ENCODE measurements at places on chromosomes 5 and 9.

- no peaks in the 10 kb centered on the region for H3K27me3 ChIP-seq
- peaks cover 90% of the 10 kb centered on the region for H3K36me3 ChIP-seq
- no peaks in the 10 kb centered on the region for H3K4me1 ChIP-seq
- DNase-seq: no peak
- H3K4me3 ChIP-seq: no peak overlapping the region
Observed at GRCh38 chr9:89342948-89343347, 24.6 kb downstream of the SECISBP2 start.

- no peaks in the 10 kb centered on the region for H3K36me3 ChIP-seq
- no peaks in the 10 kb centered on the region for H3K4me1 ChIP-seq
- H3K27me3 ChIP-seq: no peaks in the 10 kb centered on the region
Observed at GRCh38 chr5:75367401-75367800, 30.4 kb downstream of the HMGCR start.

- no peaks in the 10 kb centered on the region for H3K4me1 ChIP-seq
- no peak overlapping the region for H3K4me3 ChIP-seq
- no peak for DNase-seq
- no peak overlapping the region for H3K27ac ChIP-seq
Observed at GRCh38 chr9:120689860-120690259, 24.4 kb downstream of the MEGF9 start.

- peaks cover 11% of the 10 kb centered on the region for H3K4me1 ChIP-seq
- H3K4me3 ChIP-seq: no peak overlapping the region
- no peaks in the 10 kb centered on the region for H3K27me3 ChIP-seq
- H3K27ac ChIP-seq: no peak overlapping the region
Observed at GRCh38 chr9:4690144-4690543, 10.8 kb downstream of the CDC37L1 start.

DNA sequence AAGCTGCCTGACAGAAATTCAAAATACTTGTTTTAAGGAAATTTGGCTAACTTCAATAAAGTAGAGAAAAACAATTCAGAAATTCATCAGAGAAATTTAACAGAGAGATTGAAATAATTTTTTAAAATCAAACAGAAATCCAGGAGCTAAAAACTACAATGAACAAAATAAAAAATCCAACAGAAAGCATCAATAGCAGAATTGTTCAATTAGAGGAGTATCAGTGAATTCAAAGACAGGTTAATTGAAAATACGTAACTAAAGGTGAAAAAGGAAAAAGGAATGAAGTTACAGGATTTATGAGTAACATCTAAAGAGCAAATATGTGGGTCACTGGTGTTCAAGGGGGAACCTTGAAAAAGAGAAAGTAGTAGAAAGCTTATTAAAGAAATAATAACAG lies 36.8 kb downstream of the FANCC start:
- no peaks in the 10 kb centered on the region for H3K4me1 ChIP-seq
- no peaks in the 10 kb centered on the region for H3K36me3 ChIP-seq
- no peak for DNase-seq
- H3K4me3 ChIP-seq: no peak overlapping the region

- H3K36me3 ChIP-seq: no peaks in the 10 kb centered on the region
- H3K4me3 ChIP-seq: no peak overlapping the region
- H3K27ac ChIP-seq: no peak overlapping the region
- DNase-seq: no peak
- H3K27me3 ChIP-seq: no peaks in the 10 kb centered on the region
Observed at GRCh38 chr9:135326633-135327152, 152.9 kb upstream of the PPP1R26 start.

GRCh38 chr5:146883511-146883910 lies 5.0 kb upstream of the PPP2R2B start:
- no peak overlapping the region for H3K4me3 ChIP-seq
- no peaks in the 10 kb centered on the region for H3K36me3 ChIP-seq
- peaks cover 8% of the 10 kb centered on the region for H3K4me1 ChIP-seq

DNA sequence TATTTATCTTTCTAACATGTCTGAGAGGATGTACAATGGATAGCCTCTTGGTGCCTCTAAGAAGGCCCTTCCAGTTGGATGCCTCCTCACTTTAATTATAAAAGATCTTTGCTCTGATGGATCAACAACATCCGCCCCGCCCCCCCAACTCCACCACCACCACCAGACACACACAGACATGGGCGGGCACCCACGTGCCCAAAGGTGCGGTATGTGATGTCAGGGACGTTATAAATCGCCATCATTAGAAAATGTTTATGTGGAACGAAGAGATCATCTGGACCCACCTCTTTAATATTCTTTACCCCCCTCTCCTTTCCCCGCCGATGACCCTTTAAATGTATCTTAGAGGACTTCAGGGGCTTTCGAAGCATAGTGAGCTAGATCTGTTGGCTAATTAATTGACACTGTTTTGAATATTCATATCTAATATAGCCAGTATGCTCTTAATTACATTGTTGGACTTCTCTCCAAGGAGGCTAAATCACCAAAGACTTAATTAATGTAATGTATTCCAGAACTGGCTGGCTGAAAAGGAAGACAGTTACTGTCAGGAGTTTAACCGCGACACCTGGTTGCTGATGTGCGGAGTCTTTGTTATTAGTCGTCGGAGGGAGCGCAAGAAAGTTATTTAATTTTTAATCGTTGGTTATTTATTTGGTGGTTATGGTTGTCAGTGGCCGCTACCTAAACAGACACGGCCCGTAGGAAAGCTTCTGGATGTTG lies 6.1 kb upstream of the FOXB2 start:
- no peak overlapping the region for H3K4me3 ChIP-seq
- no peak overlapping the region for H3K27ac ChIP-seq
- no peak for DNase-seq
- H3K4me1 ChIP-seq: peaks cover 23% of the 10 kb centered on the region
- H3K27me3 ChIP-seq: peaks cover 18% of the 10 kb centered on the region
- no peaks in the 10 kb centered on the region for H3K36me3 ChIP-seq

GRCh38 chr9:135126451-135127187 lies 39.2 kb downstream of the OLFM1 start:
- H3K36me3 ChIP-seq: no peaks in the 10 kb centered on the region
- DNase-seq: no peak
- no peak overlapping the region for H3K4me3 ChIP-seq
- H3K27ac ChIP-seq: peak overlapping the region; percentile 36

- H3K4me3 ChIP-seq: no peak overlapping the region
- no peaks in the 10 kb centered on the region for H3K36me3 ChIP-seq
- no peaks in the 10 kb centered on the region for H3K4me1 ChIP-seq
- H3K27me3 ChIP-seq: no peaks in the 10 kb centered on the region
- no peak for DNase-seq
Observed at GRCh38 chr5:142500227-142500905, 175.5 kb upstream of the SPRY4 start.

DNA sequence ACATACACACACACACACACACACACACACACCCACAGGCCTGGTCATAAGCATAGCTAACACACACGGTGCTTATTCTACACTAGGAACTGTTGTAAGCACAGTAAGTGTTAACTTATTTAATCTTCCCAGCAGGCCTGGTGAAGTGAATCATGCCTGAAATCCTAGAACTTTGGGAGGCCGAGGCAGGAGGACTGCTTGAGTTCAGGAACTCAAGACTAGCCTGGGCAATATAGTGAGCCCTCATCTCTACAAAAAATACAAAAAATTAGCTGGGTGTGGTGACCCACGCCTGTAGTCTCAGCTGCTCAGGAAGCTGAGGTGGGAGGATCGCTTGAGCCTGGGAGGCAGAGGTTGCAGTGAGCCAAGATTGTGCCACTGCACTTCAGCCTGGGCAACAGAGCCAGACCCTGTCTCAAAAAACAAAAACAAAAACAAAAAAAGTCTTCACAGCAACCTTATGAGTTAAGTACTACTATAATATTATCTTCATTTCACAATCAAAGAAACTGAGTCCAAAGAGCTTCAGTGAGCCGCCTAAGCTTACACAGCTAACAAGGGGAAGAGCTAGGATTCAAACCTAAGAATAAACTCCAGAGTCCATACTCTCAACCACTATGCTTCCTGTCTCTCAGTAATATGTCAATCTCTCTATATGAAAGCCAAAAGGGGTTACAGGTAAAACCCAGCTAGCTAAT lies 2.3 kb downstream of the MEGF9 start:
- no peak for DNase-seq
- no peaks in the 10 kb centered on the region for H3K36me3 ChIP-seq
- H3K4me3 ChIP-seq: peak overlapping the region; percentile 88
- no peaks in the 10 kb centered on the region for H3K27me3 ChIP-seq

- peaks cover 18% of the 10 kb centered on the region for H3K4me1 ChIP-seq
- no peak overlapping the region for H3K27ac ChIP-seq
- H3K4me3 ChIP-seq: no peak overlapping the region
- no peaks in the 10 kb centered on the region for H3K36me3 ChIP-seq
Observed at GRCh38 chr5:2003690-2004365, 121.1 kb upstream of the IRX4 start.

DNA sequence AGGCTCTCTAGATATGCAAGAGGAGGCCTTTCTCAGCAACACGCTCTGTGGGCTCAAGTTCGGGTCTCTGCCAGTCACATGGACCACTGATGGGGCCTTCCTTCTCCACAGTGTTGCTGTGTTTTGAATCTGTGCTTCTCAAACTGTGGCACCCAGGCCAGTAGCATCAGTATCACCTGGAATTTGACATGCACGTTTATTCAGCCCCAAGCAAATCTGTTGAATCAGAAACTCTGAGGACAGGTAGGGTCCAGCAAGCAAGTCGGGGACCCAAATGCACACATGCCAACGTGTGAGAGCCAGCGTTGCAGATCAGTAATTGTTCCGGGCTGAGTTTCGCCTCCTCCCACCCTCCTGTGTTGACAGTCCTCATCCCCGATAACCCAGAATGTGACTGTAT lies 502.6 kb downstream of the IRX1 start:
- H3K36me3 ChIP-seq: no peaks in the 10 kb centered on the region
- H3K4me3 ChIP-seq: no peak overlapping the region
- H3K4me1 ChIP-seq: no peaks in the 10 kb centered on the region
- no peaks in the 10 kb centered on the region for H3K27me3 ChIP-seq
- no peak for DNase-seq

DNA sequence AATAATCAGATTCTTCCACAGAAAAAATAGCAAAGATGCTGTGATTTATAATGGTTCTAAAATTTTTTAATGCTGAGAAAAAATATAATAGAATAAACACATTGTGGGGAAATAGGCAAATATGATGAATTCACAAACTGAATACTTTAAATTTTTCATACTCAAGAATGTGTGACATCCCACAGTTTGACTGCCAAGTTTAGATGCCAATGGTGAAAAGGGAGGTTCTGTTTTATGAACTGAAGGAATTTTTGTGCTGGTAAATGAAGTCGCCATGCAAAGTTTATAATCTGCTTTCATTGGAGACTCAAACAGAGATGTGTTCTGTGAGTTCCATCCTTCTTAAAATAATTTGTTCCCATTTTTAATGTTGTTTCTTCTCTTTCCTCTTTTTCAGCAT lies 367.5 kb upstream of the ADAMTS16 start:
- no peak for DNase-seq
- no peaks in the 10 kb centered on the region for H3K36me3 ChIP-seq
- no peaks in the 10 kb centered on the region for H3K4me1 ChIP-seq
- H3K27me3 ChIP-seq: no peaks in the 10 kb centered on the region
